ENCODE measurements at places on chromosomes 7 and 10.

GRCh38 chr10:70162151-70162891 lies 8.0 kb downstream of the SAR1A start:
- no peak for DNase-seq

- DNase-seq = no peak
Observed at GRCh38 chr10:133309720-133310398, 1.1 kb downstream of the ZNF511 start.

GRCh38 chr7:108770981-108771745 lies 201.5 kb downstream of the DNAJB9 start:
- no peak for DNase-seq

GRCh38 chr7:130614449-130614848 lies 54.1 kb downstream of the COPG2 start:
- no peak for DNase-seq

- peak; percentile 56 for DNase-seq
Observed at GRCh38 chr10:133329491-133330202, 7.0 kb downstream of the CALY start.

DNA sequence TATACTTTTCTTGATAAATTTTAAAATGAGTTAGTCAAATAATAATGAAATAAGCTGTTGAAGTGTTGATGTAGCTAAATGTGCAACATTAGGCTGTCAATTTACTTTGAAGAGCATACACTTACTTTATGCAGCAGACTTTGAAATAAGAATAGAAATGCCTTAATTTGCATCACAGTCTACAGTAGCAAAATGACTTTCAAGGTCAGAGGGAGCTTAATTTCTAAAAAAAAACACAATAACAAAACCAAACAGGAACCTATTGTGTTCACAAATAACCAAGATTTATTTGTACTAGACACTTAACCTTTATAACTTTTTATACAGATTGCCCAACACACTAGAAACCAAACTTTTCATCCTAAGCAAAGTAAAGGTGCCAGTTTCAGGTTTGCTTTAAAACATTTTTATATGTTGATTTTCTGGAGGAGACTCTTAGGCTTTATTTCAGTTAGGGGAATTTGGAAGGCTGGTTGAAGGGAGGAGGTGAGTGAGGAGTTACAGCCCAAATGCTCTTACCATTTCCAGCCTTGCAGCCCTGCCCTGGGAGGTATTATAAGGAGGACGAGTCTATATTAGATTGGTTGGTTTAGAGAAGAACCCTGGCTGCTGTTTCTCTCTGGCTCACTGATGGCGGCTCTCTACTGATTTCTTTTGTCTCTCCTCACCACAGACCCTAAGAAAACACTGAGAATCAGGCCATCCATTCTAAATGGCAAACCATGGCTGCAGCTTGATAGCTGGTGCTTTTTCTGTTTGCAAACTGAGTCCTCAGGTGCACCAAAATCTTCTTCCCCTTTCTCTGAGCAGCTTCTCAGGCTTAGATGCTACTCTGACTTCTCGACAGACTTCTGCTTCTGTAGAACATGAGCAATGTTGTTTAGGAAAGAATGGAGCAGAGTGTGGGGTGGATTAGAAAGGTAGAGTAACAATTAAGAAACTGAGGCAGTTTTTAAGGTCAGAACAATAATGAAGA lies 55.2 kb upstream of the RPA3 start:
- no peak for DNase-seq

DNA sequence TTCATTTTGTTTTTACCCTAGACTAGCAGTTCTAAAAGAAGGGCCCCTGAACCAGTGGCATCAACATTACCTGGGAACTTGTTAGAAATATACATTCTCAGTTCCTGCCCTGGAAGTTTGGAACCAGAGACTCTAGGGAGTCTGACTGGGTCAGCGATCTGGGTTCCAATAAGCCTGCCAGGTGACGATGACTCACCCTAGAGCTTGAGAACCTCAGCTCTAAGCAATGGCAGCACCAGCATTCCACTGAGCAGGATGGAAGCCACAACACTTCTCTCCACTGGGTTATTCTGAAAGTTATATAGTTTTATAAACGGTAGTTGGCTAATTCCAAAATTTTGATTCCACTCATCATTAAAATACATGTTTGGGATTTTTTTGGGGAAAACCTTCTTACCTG lies 97.0 kb upstream of the AMPH start:
- DNase-seq = no peak

- no peak for DNase-seq
Observed at GRCh38 chr7:70159121-70159520, 560.8 kb downstream of the AUTS2 start.

DNA sequence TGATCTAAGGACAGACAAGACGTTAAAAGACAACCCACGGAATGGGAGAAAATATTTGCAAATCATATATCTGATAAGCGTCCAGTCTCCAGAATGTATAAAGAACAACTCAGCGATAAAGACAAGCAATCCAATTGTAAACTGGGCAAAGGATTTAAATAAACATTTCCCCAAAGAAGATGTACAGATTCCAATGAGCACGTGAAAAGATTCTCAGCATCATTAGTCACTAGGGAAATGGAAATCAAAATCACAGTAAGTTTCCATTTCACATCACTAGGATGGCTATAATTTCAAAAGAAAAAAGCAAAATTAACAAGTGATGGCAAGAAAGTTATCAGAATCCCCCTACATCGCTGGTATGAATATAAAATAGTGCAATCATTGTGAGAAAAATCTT lies 316.1 kb downstream of the SFMBT2 start:
- DNase-seq = no peak

DNA sequence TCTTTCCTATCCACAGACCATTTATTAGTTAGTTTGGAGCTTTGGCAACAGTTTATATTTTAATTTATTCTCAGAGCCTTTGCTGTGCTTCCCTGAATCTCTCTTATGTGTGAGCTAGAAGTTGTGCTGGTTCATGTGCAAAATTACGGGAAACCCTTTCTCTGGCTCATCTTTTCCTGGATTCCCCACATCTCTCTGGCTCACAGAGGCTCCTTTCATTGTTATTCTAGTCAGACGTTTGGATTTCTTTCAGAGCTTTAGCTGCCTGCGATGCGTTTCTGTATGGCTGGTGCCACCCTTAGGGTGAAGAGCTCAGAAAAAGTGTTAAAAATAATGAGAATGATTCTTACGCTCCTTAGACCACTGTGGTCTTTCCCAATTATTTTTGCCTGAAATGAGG lies 53.3 kb downstream of the TPST1 start:
- DNase-seq = no peak

GRCh38 chr10:28807760-28808613 lies 130.7 kb downstream of the BAMBI start:
- DNase-seq = no peak

GRCh38 chr10:111474786-111475185 lies 398.0 kb downstream of the ADRA2A start:
- DNase-seq = no peak

DNA sequence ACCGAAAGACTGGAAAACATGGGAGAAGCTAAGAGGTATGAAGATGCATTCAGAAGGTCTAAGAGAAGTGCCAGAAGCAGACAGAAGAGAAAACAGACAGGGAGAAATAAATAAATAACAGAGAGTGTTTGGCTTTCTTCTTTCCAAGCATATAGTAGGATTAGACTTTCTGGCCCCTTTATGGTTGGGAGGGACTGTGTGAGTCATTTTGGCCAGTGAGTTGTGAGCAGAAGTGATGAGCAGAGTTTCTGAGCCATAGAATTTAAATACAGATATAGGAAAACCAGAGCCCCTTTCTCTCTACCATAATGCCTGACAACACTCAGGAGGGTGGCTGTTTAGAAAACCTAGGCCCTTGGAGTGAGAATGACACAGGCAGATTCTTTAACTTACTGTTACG lies 171.0 kb downstream of the PPP1R17 start:
- no peak for DNase-seq

DNA sequence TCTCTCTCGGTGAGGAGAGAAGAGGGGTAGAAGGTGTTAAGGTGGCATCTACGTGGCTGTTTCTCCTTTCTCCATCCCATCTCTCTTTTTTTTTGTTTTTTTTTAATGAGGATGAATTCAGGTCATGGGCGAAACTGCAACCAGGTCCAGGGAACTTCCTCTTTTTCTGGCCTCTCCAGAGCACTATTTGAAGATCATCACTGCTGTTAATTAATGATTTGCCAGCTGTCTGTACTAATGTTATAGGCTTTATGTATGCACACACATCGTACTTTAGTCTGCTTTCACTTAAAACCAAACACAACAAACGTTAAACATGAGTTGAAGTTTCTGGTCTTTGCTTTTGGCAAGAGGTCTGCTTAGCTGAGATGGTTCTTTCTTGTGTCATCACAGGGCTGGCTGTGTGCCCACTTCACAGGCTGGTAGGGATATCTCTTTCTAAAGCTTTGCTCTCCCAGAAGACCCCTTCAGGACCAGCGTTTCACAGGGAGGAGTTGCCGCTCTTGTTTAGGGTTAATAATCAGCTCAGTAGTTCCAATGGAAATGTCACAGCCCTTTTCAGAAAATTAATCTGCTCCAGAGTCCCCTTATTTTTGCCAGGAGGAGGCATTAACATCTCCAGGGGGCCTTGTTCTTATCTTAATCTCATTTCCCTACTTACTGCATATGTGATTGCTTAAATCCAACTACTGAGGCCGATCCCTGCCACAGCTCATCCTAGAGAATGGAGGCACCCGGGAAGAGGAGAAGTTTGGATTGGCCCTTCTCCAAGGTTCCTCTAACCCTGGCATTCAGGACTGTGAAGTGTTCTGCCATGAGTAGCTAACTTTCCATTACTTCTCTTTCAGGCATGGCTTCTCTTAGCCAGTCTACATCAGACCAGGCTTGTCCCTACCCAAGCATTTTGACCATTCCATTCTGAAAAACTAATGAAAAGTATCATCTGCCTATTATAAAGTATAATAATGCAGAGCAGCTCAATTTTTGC lies 273.9 kb upstream of the NFE2L3 start:
- DNase-seq = no peak

DNA sequence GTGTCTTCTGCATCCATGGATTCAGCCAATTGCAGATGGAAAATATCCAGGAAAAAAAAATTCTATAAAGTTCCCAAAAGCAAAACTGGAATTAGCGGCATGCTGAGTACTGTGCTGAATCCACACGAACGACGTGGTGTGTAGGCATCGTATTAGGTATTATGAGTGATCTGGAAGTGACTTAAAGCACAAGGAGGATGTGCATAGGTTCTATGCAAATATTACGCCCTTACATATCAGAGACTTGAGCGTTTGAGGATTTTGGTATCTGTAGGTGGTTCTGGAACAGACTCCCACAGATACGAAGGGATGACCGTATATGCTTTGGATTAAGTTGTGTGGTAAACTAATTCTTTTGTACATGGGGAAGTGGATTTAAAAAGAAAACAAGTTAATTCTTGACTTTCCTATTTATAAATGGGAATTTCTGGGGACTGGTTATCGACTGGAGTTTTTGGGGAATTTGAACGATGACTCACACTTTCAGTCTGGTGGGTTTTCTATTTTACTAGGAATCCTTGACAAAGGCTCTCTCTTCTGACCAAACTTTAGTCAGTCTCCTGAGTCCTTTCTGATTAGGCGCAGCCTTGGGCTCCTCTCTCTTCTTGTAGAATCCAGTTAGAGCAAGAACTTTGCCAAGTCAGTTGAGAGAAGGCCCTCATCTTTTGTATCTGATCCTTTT lies 5.4 kb upstream of the NUB1 start:
- DNase-seq = no peak

GRCh38 chr7:126305671-126306070 lies 947.1 kb downstream of the GRM8 start:
- DNase-seq = no peak

GRCh38 chr10:130999376-131000202 lies 311.9 kb downstream of the TCERG1L start:
- no peak for DNase-seq

GRCh38 chr10:55500931-55501559 lies 700.0 kb upstream of the PCDH15 start:
- DNase-seq = no peak

- no peak for DNase-seq
Observed at GRCh38 chr10:29692121-29692539, 57.4 kb upstream of the SVIL start.

GRCh38 chr10:104255311-104255981 lies 754 bp downstream of the GSTO1 start:
- no peak for DNase-seq

DNA sequence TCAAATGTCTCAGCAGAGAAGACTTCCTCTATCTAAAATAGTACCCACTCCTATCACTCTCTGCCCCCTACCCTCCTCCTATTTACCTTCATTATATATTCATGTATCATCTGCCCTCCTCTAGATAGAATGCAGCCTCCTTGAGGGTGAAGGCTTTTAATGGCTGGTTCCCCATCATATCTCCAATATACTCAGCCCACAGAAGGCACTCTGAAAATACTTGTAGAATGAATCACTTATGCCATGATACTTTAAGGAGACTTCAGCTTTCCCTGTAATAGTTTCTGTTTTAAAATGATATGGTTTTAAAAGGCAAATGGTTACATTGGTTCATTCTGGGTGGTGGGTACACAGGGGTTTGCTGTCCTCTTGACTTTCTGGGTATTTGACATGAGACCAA lies 25.3 kb downstream of the GFRA1 start:
- DNase-seq = no peak

GRCh38 chr10:101067356-101068083 lies 5.7 kb downstream of the KAZALD1 start:
- DNase-seq = no peak

DNA sequence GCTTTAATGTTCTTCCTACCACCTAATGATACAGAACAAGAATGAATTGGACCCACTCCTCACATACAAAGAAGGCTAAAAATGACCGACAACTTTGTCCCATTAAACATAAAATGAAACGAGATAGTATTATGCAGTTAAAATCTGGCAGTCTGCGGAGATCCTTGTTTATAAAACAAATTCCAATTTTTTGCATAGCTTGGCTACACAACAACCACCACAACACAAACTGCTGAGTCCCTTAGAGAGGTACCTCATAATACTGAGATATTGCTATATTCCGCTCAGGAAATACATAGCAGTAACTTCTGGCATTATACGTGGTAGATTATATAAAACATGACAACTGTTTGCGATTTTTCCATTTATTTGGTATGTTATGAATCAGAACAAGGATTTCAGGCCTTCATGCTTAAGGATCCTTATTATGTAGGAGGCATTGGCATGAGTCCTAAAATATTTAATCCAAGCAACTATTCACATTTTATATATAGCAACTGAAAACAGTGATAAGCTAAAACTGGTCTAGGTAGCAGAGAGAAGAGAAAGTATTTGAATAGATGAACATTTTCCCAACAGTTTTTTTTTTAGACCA lies 96.0 kb downstream of the ANK3 start:
- no peak for DNase-seq

All from hypothalamus (tissue), 51 donors.